ENCODE measurements at places on chromosomes 2 and 18. TPM values are rescaled to one million over a fixed set of nuclear protein-coding genes. Genes with fewer than 3 reads are reported as not detected.

DNA sequence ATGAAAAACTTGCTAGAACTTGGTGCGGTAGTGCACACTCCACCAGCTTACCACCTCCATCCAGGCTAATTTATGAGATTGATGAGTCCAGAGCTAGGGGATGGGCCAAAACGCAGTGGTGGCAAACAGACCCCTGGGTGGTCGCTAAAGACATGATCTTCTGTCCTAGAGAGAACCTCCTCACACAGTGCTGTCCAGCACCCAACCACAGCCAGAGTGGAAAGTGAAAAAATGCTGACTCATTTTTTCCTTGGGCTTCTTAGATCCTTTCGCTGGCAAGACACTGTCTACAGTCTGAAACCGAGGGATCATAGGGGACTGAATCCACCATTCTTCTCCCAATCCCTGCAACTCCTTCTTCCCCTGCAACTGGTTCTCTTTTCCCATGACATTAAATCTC is 4.1 kb downstream of the ANTXR1 start:
- DNase-seq, result no peak
- no peak overlapping the region for H3K4me3 ChIP-seq
- H3K4me1 ChIP-seq, result 0 out of 2 replicates have a peak, but pooled peaks cover 2% of the 10 kb centered on the region
- H3K27ac ChIP-seq, result no peak overlapping the region
- no peaks in the 10 kb centered on the region for H3K27me3 ChIP-seq

C18orf54 gene
- total RNA-seq, result 23.2 TPM

POTEC gene
- total RNA-seq, result not detected

GRCh38 chr2:203697190-203697589 is 9.2 kb upstream of the CD28 start:
- no peaks in the 10 kb centered on the region for H3K27me3 ChIP-seq

DNA sequence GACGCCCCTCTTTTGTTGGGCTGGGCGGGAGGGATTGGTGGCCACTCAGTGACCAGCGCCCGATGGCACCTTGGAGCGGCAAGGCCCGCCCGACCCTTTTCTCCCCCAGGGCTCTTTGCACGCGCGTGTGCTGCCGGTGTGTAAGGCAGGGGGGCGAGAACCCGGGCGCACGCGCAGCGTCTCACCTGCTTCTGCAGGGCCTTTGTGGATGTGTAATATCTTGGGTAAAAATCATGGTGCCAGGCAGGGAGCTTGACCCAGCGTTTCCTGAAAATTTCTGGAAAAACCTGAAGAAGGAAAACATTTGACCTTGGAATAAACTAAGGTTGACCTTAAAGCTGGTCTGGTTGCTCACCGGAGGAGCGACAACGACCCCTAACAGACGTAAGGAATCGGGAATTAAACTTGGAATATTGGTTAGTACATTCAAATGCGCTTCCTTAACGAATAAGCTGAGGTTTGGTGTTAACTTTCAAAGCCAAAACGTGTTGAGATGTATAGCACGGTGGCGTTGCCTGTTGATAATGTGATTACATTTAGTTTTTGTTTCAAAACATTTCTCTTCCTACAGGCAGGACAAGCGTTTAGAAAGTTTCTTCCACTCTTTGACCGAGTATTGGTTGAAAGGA is 438 bp downstream of the HSPE1 start:
- no peaks in the 10 kb centered on the region for H3K4me1 ChIP-seq
- DNase-seq, result no peak
- peaks cover 80% of the 10 kb centered on the region for H3K36me3 ChIP-seq
- H3K27me3 ChIP-seq, result no peaks in the 10 kb centered on the region
- peak overlapping the region; percentile 27 for H3K27ac ChIP-seq

- no peak overlapping the region for H3K4me3 ChIP-seq
- peaks cover 12% of the 10 kb centered on the region for H3K4me1 ChIP-seq
Observed at GRCh38 chr2:170156592-170156991, 21.4 kb upstream of the MYO3B start.

DNA sequence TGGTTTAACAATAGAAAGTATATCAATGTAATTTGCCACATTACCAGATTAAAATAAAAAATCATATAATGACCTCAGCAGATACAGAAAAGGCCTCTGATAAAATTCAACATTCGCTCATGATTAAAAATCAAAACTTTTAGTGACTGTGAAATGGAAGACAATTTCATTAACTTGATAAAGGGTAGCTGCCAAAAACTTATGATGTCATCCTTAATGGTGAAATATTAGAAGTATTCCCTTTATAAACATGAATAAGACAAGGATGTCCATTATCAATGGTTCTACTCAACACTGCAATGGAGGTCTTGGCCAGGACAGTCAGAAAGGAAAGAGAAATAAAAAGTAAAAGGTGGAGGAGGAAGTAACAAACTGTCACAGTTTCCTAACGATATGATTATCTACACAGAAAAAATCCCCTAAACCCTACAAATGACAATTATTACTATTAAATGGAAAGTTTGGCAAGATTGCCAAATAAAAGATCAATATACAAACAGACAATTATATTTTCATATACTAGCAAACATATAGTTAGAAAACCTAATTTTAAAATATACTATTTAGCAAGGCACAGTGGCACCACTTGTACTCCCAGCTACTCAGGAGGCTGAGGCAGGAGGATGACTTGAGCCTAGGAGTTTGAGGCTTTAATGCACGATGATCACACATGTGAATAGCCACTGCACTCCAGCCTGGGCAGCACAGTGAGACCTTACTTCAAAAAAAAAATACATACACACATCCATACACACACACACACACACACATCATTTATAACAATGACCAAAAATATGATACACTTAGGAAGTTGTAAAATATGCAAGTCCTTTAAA is 12.8 kb downstream of the METTL8 start:
- no peak overlapping the region for H3K27ac ChIP-seq
- H3K4me1 ChIP-seq, result no peaks in the 10 kb centered on the region
- no peak overlapping the region for H3K4me3 ChIP-seq
- H3K27me3 ChIP-seq, result no peaks in the 10 kb centered on the region
- peaks cover 39% of the 10 kb centered on the region for H3K36me3 ChIP-seq

TOGARAM2 gene
- total RNA-seq, result 0.18 TPM

SF3B6 gene
- total RNA-seq, result 130 TPM

Data from H9 (cell line).